ENCODE measurements at places on chromosomes 6 and 20.

- H3K36me3 ChIP-seq: no peaks in the 10 kb centered on the region
- no peak overlapping the region for H3K4me3 ChIP-seq
- H3K4me1 ChIP-seq: peaks cover 17% of the 10 kb centered on the region
- H3K27ac ChIP-seq: no peak overlapping the region
- H3K27me3 ChIP-seq: no peaks in the 10 kb centered on the region
These were observed 42.0 kb upstream of the HIVEP1 start for GRCh38 chr6:11970114-11970513.

GRCh38 chr20:50744143-50744792, 12.9 kb downstream of the PARD6B start:
- peak overlapping the region; percentile 62 for H3K27ac ChIP-seq
- no peak overlapping the region for H3K4me3 ChIP-seq
- no peaks in the 10 kb centered on the region for H3K36me3 ChIP-seq
- peak; percentile 15 for DNase-seq

- no peak overlapping the region for H3K27ac ChIP-seq
- H3K4me1 ChIP-seq: peaks cover 8% of the 10 kb centered on the region
- H3K36me3 ChIP-seq: no peaks in the 10 kb centered on the region
These were observed 129.2 kb upstream of the ARID1B start for GRCh38 chr6:156647991-156648390.

DNA sequence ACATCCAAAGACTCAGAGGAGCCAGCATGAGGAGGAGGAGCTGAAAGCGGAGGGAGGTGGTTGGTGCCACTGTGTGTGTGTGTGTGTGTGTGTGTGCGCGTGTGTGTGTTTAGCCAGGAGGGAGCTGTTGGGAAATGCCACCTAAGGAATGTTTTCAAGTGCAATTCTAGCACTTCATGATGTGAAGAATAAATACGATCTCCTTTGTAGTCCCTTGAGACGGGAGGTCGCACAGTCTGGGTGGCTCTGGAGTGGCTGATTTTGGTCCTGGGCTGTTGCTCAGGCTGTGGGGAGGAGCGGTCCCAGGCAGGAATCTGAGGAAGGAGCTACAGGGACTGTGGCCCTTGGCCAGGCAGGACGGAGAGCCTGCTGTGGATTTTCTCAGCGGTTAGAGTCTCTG, 93.7 kb downstream of the PPP1R14C start:
- DNase-seq: no peak
- no peaks in the 10 kb centered on the region for H3K27me3 ChIP-seq
- H3K4me1 ChIP-seq: peaks cover 12% of the 10 kb centered on the region
- no peak overlapping the region for H3K27ac ChIP-seq
- no peaks in the 10 kb centered on the region for H3K36me3 ChIP-seq

- DNase-seq: no peak
- no peaks in the 10 kb centered on the region for H3K36me3 ChIP-seq
- no peak overlapping the region for H3K4me3 ChIP-seq
- no peaks in the 10 kb centered on the region for H3K4me1 ChIP-seq
These were observed 237.7 kb upstream of the CITED2 start for GRCh38 chr6:139612135-139612465.

DNA sequence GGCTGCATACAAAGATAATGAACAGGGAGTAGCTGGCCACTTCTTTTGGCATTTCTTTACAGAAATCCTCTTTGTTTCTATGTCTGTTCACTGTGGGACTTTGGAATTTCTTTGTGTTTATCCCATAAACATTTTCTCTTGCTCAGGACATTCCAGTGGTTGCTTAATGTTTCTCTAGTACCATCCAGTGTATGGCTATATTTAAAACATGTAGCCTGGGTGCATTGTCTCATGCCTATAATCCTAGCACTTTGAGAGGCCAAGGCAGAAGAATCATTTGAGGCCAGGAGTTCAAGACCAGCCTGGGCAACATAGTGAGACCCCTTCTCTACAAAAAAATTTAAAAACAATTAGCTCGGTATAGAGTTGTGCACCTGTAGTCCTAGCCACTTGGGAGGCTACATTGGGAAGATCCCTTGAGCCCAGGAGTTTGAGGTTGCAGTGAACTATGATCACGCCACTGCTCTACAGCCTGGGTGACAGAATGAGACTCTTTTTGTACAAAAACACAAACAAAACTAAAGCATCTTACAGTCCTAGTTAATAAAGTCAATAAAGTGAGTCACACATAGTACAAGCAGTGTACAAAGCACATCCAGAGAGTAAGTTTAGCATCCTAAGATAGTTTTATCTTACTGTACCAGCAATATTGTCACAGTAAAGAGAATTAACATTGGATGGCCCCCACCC, 63.3 kb downstream of the ZFAND3 start:
- H3K36me3 ChIP-seq: no peaks in the 10 kb centered on the region
- peaks cover 10% of the 10 kb centered on the region for H3K4me1 ChIP-seq
- no peaks in the 10 kb centered on the region for H3K27me3 ChIP-seq
- H3K4me3 ChIP-seq: no peak overlapping the region
- H3K27ac ChIP-seq: no peak overlapping the region

- no peak overlapping the region for H3K4me3 ChIP-seq
- no peak overlapping the region for H3K27ac ChIP-seq
- DNase-seq: no peak
- no peaks in the 10 kb centered on the region for H3K27me3 ChIP-seq
- H3K4me1 ChIP-seq: peaks cover 6% of the 10 kb centered on the region
These were observed 66.9 kb upstream of the SMIM28 start for GRCh38 chr6:138310821-138311220.

DNA sequence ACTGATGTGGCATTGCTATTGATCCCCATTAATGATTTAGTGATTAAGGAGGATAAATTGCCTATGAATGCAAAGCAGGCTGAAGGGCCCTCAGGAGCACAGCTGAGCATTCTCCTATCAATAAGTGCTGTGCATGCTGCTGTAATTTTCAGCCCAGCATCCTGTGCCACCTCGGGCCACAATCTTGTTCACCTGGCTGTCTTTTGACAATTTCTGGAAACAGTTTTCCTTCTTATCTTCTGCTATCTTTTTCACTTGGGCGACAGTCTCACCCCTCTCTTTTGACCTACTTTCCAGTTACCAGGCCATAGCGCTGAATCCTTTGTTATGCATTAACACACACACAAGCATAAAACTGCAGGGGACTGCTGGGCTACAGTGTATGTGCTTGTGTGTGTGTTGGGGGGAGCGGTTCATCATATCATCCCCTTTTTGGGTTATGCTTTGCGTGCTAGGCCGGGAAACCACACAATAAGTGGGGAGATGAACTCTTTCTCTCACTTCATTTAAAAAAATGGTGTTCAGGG, 60.2 kb downstream of the F13A1 start:
- no peak overlapping the region for H3K4me3 ChIP-seq
- no peak overlapping the region for H3K27ac ChIP-seq
- DNase-seq: no peak
- H3K27me3 ChIP-seq: no peaks in the 10 kb centered on the region
- H3K4me1 ChIP-seq: no peaks in the 10 kb centered on the region

GRCh38 chr20:36086767-36087166, 67.8 kb upstream of the EPB41L1 start:
- no peak overlapping the region for H3K4me3 ChIP-seq
- peaks cover 3% of the 10 kb centered on the region for H3K27me3 ChIP-seq
- H3K4me1 ChIP-seq: peaks cover 31% of the 10 kb centered on the region
- no peaks in the 10 kb centered on the region for H3K36me3 ChIP-seq
- H3K27ac ChIP-seq: no peak overlapping the region

DNA sequence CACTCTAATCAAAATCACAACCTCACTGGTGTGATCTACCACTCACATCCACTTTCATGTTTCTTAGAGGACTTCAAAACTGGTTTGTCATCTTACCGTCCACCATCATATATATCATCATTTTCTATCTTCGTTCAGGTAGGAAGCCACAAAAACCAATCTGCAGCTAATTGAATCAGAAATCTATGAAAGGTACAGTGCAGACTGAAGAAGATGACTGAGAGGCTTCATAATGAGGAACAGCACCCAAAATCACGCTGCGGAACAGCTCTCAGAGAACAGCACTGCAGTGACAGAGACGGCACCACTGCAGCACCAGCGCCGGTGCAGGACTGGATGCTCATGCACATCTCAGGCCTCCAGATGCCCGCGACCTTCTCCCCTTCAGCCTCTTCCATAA, 13.0 kb downstream of the GMDS start:
- H3K36me3 ChIP-seq: no peaks in the 10 kb centered on the region
- H3K27me3 ChIP-seq: no peaks in the 10 kb centered on the region
- H3K4me1 ChIP-seq: no peaks in the 10 kb centered on the region
- DNase-seq: no peak

GRCh38 chr20:35828434-35828833, 56.6 kb downstream of the PHF20 start:
- H3K27me3 ChIP-seq: no peaks in the 10 kb centered on the region
- no peak for DNase-seq
- no peaks in the 10 kb centered on the region for H3K36me3 ChIP-seq
- no peak overlapping the region for H3K27ac ChIP-seq
- H3K4me1 ChIP-seq: peaks cover 12% of the 10 kb centered on the region

DNA sequence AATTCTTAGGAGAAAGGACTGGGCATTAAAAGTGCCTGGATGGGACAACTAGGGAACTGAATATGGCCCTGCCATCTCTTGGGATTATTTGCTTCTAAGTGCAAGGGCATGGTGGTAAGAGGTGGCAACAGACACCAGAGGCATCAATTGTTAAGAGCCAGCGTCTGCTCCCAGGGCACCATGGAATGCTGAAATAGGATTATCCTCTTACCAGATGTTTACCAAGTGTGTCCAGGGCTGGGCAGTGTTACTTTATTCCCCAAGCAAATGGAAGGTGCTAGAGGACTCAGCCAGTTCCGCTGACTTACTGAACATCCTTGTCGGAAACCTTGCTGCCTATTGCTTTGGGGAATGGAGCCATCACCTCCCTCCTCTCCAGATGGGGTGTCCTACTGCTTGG, 273.6 kb upstream of the SUPT3H start:
- no peak overlapping the region for H3K27ac ChIP-seq
- no peaks in the 10 kb centered on the region for H3K4me1 ChIP-seq
- DNase-seq: no peak
- peaks cover 6% of the 10 kb centered on the region for H3K27me3 ChIP-seq
- no peaks in the 10 kb centered on the region for H3K36me3 ChIP-seq

DNA sequence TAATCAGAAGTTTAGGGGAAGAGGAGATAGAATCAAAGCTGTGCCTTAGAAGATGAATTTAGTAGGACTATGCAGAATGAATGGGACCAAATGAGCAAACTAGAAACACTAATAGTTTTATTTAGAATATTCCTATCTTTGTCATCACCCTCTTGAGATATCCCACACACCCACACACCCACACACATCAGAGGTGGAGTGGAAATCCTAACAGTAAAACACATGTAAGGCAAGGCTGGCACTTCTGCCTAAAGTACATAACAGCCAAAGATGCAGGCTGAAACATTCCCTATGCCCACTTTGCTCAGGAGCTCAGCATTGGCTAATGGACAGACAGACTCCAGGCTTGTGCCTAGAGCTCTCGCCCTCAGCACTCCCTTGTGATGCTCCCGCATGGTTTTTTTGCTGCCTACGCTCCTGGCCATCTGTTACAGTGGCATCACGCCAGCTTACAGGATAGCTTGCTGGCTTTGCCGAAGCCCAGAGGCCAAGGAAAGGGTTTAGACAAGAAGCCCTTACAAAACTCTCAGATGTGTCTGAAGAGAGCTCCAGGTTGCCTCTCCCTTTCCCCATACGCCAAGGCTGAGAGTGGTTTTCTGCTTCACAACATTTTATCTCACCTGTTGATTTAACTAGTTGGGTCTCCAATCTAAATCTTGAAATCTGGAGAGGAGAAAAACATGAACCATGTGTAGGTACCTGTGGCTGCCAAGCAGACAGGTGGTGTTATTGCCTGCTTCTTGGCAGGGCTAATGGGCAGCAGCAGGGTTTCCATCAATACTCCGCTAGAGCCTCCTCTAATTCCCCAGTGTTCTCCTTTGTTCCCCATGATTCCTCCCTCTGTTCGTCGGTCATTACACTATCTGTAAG, 282.6 kb upstream of the ID4 start:
- no peak overlapping the region for H3K4me3 ChIP-seq
- no peak for DNase-seq
- H3K36me3 ChIP-seq: no peaks in the 10 kb centered on the region
- no peak overlapping the region for H3K27ac ChIP-seq

DNA sequence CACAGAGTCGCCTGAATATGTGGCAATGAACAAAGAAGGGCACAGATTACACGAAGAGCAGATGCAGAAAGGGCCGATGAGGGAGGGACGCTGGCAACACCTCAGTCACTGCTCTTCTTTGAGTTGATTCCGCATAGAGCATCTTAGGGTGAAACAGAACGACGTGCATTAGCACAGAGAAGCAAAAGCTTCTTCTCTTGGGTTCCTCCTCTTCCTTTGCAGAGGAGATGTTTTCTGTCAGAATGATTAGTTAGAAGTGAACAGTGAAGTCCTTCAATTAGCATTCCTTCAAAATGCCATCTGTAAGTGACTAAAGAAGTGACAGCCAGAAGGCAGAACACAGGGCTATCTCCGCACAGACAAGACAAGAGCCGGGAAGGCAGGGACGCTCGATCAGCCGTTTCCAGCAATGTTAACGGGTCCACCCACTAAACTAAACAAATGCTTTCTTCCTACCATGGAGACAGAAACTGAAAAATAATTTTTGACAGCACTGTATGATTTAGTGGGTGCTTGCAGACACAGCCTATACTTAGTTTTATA, 219.8 kb upstream of the AGPAT4 start:
- no peak overlapping the region for H3K27ac ChIP-seq
- no peak for DNase-seq
- no peaks in the 10 kb centered on the region for H3K4me1 ChIP-seq

DNA sequence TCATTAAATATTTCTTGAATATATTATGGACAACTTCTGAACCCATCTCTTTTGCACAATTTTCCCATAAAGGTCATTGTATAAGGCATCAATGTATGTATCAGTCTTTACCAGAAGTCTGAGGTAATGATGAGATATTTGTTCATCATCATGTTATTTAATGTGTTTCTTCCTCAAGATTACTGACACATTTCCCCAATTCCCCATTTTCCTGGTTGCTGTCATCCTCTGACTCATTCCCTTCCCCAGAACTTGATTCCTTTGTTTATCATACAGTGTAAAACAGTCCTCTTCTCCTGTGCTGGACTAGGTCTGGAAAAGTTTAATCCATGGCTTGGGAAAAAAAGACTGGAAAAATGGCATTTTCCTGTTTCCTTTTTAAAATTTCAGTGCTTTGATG, 107.9 kb upstream of the FLRT3 start:
- H3K36me3 ChIP-seq: no peaks in the 10 kb centered on the region
- no peaks in the 10 kb centered on the region for H3K27me3 ChIP-seq
- no peak overlapping the region for H3K4me3 ChIP-seq
- no peaks in the 10 kb centered on the region for H3K4me1 ChIP-seq
- no peak overlapping the region for H3K27ac ChIP-seq
- no peak for DNase-seq

DNA sequence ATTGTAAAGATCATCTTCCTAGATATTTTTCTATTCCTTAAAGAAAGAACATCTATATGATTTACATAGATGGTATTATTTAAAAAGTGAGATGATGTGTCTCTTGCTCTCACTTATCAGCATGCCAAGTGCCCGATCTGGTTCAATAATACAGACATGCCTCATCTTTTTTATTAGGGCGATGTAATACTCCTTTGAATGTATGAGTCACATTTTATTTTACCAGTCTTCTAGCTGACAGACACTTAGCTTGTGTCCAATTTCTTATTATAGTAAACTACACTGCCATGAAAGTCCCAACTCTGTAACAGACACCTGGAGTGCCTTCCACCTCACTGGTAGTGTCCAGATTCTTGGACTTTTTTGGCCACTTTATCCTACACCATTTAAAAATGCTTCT, 586.6 kb upstream of the BTBD3 start:
- no peak overlapping the region for H3K27ac ChIP-seq
- H3K4me3 ChIP-seq: no peak overlapping the region
- no peak for DNase-seq
- no peaks in the 10 kb centered on the region for H3K36me3 ChIP-seq
- H3K27me3 ChIP-seq: no peaks in the 10 kb centered on the region
- peaks cover 21% of the 10 kb centered on the region for H3K4me1 ChIP-seq

Measured in suprapubic skin (tissue), 4 donors.